Diencephalon (tissue), 1 donor: ENCODE measurements at places on chromosomes 6 and 20. TPM values are rescaled to one million over a fixed set of nuclear protein-coding genes. Genes with fewer than 3 reads are reported as not detected.

The ARMC2 gene
- total RNA-seq: 29.5 TPM

The ZNF322 gene
- total RNA-seq: 32.8 TPM

The FAM209B gene
- not detected for total RNA-seq

The PGC gene
- total RNA-seq: not detected

The GJA1 gene
- total RNA-seq: 218 TPM

The OSBPL2 gene
- 49.4 TPM for total RNA-seq

The DLK2 gene
- total RNA-seq: 8.3 TPM

The SRMS gene
- total RNA-seq: not detected

The ECI2 gene
- total RNA-seq: 42.4 TPM

The GCNT2 gene
- total RNA-seq: 21.7 TPM

The FAM210B gene
- total RNA-seq: 17.3 TPM

The CRISP3 gene
- not detected for total RNA-seq

The TGM2 gene
- 3.5 TPM for total RNA-seq

The RGS17 gene
- total RNA-seq: 81.2 TPM

The SPATS1 gene
- 1.2 TPM for total RNA-seq

The PRICKLE4 gene
- total RNA-seq: 0.46 TPM

The GJA10 gene
- total RNA-seq: not detected

The SEL1L2 gene
- 0.23 TPM for total RNA-seq

The NKAPL gene
- 4.6 TPM for total RNA-seq

The CFAP206 gene
- total RNA-seq: 14.8 TPM
